ENCODE measurements at places on chromosomes 1 and 21. TPM values are rescaled to one million over a fixed set of nuclear protein-coding genes. Genes with fewer than 3 reads are reported as not detected.

The ADGRL4 gene
- 19.3 TPM for total RNA-seq

The TSACC gene
- 0.58 TPM for total RNA-seq

The PEAR1 gene
- 7.1 TPM for total RNA-seq

The RCSD1 gene
- 42.7 TPM for total RNA-seq

The CD1E gene
- not detected for total RNA-seq

The MDM4 gene
- 29.3 TPM for total RNA-seq

The SPRR2E gene
- not detected for total RNA-seq
